Gastroesophageal sphincter (tissue), 4 donors: ENCODE measurements at places on chromosomes 11 and 22.

DNA sequence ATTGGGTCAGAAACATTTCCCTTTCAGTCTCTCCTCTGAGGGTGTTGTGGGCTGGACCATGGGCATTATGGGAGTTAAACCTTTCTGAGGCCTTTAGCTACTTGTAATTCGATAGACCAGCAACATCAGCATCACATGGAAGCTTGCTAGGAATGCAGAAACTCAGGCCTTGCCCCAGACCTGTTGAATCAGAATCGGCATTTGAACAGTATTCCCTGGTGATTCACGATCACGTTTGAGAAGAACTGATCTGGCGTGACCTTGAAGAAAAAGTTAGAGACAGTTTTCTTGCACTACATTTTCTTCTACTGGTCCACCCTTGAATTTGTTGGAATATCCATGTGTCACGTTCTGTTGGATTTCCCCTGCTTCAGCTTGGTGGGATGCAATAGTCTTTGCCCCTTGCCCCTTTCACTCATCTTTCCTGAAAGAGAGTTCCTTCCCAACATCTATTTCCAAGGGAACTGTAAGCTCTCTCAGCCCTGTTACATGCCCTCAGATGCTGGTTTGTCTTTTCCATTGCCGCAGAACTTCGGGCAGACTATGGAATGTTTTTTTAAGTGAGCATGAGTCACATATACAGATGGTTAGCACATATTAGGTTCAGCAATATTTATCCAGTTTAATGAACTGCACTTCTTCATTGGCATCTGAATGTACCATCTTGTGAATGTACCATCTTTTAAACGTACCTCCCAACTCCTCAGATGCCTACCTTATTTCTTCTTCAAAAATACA is 23.9 kb downstream of the EHF start:
- H3K27me3 ChIP-seq = peaks cover 9% of the 10 kb centered on the region
- no peak overlapping the region for H3K27ac ChIP-seq
- no peaks in the 10 kb centered on the region for H3K4me1 ChIP-seq
- H3K36me3 ChIP-seq = no peaks in the 10 kb centered on the region
- no peak overlapping the region for H3K4me3 ChIP-seq

GRCh38 chr11:113378692-113379091 is 8.9 kb upstream of the ANKK1 start:
- peaks cover 14% of the 10 kb centered on the region for H3K4me1 ChIP-seq
- no peak overlapping the region for H3K4me3 ChIP-seq
- H3K36me3 ChIP-seq = no peaks in the 10 kb centered on the region
- no peak for ATAC-seq
- H3K27ac ChIP-seq = no peak overlapping the region
- no peaks in the 10 kb centered on the region for H3K27me3 ChIP-seq

DNA sequence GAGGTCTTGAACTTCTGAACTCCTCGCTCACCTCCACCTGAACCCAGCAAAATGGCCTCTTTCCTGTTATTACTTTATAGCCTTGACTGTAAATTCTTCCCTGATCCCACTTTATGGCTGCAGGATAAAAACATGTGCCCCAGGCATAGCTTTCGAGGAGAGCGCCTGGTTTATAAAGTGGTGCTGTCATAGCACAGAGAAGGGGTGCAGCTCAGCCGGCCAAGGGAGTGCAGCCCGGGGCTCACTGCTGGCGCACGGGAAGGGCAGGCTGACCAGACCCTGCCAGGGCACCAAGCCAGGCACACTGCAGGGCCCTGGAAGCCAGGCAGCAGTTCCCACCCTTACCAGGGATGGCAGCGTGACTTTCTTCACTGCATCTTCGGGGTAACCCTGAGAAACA is 50.9 kb downstream of the ISX start:
- H3K4me3 ChIP-seq = no peak overlapping the region
- H3K4me1 ChIP-seq = no peaks in the 10 kb centered on the region
- no peak overlapping the region for H3K27ac ChIP-seq
- ATAC-seq = no peak
- no peaks in the 10 kb centered on the region for H3K36me3 ChIP-seq

DNA sequence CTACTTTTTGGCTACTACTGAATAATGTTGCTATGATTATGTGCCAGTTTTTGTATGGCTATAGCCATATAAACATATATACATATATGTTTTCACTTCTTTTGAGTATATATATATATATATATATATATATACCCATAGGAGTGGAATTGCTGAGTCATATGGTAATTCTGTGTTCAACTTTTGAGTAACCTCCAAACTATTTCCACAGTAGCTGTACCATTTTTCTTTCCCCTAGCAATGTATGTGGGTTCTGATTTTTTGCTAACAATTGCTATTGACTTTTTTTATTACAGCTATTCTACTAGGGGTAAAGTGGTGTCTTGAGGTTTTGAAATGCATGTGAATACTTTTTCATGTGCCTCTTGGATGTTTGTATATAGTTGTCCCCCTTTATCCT is 30.4 kb downstream of the CBL start:
- H3K4me1 ChIP-seq = no peaks in the 10 kb centered on the region
- no peak overlapping the region for H3K27ac ChIP-seq
- H3K36me3 ChIP-seq = peaks cover 32% of the 10 kb centered on the region
- H3K27me3 ChIP-seq = no peaks in the 10 kb centered on the region
- no peak for ATAC-seq

DNA sequence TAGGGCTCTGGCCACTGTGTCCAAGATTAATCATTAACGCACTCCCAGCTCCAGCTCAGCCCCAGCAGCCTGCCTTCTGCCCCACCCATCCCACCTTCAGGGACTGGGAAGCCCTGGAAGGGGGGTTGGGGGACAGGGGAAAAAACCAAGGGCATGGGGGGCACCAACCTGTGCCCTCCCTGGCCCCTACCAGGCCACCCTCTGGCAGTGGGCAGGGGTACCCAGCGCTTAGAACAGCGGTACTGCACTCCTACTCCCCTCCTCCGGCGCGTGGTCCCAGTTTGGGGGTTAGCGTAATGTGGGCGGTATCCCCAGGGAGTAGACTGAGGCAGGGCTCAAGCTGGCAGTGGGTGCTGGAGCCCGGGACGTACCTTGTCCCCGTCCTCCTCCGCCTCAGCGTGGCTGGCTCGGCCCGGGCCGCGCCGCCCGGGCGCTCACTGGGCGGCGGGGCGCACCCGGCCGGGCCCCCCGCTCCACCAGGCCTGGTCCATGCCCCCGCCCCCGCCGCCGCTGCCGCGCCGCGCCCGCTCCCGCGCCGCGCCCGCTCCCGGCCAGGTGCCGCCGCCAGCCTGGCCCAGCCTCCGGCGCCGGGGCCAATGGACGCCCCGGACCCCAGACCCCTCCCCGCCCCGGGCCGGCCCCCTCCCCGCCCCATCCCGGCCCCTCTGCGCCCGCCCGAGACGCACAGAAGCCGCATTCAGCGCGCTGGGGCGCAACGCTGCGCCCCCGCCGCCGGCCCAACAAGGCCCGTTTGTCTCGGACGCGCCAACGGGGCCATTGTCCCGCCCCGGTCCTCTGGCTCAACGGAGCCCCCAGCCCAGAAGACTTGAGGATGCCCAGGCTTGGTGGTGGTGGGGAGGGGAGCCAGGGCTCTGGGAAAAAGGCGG is at the start of gene GAL3ST1:
Gene GAL3ST1, minus strand, starts transcription at position 571 of the 887 bp plus-strand sequence. CDS start 17,273 bp downstream, outside the sequence.
- H3K27ac ChIP-seq = no peak within 1 kb of the TSS
- peaks cover 15% of the 10 kb centered on the region for H3K4me1 ChIP-seq
- no peak for ATAC-seq
- peaks cover 21% of the 10 kb centered on the region for H3K27me3 ChIP-seq
